ENCODE measurements at places on chromosomes 3 and 15.

- DNase-seq, result no peak
Measured at GRCh38 chr3:170829546-170830272, 40.3 kb downstream of the RPL22L1 start.

- DNase-seq, result no peak
Measured at GRCh38 chr15:65466901-65467300, 44.2 kb upstream of the IGDCC4 start.

DNA sequence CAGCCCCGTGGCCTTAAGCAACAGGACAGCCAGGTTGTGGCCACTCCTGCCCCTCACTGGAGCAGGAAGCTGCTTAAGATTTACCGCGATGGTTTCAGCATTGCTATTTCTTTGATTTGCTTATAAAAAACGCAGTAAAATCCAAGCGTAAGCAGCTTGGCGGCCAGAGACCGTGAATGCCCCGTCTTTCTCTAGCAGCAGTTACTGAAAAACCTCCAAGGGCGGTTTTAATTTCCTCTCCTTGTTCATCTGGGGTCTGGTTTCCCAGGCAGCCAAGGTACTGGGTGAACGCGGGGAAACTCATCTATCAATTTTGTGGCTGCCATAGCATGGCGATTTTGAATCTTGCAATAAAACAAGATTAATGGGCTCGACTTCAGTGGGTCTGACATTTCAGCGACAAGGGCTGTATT, 130.3 kb downstream of the MINAR1 start:
- DNase-seq, result no peak

GRCh38 chr3:13452490-13453335, 27.4 kb upstream of the HDAC11 start:
- no peak for DNase-seq

DNA sequence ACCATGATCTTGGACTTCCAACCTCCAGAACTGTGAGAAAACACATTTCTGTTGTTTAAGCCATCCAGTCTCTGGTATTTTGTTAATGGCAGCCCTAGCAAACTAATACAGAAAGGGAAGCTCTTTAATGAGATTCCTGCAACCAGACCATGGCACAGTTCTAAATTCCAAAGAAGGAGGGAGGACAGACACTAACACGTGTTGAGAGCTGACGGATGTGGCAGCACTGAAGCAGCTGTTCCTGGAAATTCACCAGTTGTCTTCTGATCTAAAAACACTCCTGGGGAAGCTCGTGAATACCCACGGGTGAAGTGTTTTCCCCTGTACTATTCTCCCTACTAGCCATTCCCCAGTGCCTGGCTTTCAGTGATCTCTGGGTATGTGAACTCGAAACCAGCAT, 56.7 kb downstream of the RPL22L1 start:
- no peak for DNase-seq

DNA sequence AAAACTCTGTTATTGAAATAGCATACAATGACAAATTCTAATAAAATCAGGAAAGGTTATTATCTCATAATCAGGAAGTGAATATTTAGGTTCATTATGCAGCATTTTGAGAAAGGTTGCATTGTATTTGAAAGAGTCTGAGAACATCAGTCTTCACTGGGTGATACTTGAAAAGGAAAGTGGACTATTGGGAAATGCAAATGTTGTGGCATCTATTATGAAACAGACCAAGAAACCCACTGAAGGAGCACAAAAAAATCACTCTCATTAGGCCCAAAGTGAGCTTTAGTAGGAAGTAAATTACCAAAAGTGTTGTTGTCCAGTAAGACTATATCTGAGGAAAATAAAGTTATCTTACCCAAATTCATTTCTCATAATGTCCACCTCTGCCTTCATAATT, 90.8 kb downstream of the ZPLD1 start:
- DNase-seq, result no peak

DNA sequence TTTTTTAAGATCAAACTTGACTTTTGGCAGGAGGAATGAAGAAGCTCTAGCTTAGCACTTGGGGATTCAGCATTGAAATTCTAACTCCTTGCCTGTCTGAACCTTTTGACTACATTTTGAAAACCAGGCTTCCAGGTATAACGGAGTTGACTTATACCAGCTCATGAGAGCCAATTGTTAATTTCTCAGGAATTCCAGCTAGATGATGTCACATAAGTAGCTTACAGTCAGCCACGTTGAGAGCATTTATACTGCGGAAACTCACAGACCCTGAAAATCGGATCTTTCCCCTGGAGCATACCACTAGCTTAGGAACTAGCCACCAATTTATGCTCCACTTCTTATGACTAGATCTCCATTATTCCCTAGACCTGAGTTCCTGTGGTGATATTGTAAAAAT, 321.4 kb upstream of the DPH6 start:
- no peak for DNase-seq

- DNase-seq, result no peak
Measured at GRCh38 chr3:13046569-13047274, 26.5 kb downstream of the IQSEC1 start.

GRCh38 chr3:57980416-57980815, 27.8 kb upstream of the FLNB start:
- no peak for DNase-seq

GRCh38 chr3:122091602-122092295, 36.6 kb downstream of the CD86 start:
- DNase-seq, result no peak

DNA sequence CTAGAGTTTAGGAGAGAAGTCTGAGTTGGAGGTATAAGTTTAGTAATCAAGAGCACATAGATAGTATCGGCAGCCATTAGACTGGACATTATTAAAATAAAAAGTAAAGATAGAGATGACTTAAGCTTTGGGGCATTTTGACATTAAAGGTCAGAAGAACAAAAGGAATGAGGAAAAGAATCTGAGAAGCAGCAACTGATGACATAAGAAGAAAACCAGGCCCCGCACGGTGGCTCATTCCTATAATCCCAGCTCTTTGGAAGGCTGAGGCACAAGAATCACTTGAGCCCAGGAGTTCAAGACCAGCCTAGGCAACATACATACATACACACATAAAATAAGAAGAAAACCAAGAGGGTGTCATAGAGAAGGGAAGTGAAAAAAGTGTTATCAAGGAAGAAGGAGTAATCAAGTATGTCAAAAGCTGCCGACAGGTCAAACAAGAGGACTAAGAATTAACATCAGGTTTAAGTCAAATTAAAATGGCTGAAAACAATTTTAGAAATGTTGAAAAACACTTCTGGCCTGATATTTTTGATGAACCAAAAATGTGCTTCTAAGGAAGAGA, 38.9 kb downstream of the ACAP2 start:
- DNase-seq, result no peak

DNA sequence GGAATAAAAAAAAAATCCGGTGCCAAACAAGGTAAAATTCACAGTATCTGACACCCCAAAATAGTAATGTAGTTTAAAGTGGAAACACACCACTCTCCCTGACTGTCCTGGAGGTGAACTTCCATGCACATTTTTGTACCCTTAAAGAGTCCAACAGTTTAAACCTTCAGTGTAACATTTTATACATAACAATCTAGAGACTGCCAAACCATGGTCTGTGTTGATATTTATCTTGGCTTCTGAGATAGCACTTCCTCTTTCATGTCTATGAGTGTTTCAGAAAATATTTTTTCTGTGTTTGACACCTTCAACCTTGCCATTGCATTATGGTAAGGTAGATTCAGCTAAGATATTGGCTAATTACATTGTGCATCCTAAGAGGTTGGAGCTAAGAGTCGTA, 13.9 kb downstream of the TMEM45A start:
- no peak for DNase-seq

GRCh38 chr15:69390575-69390974, 23.6 kb upstream of the KIF23 start:
- DNase-seq, result no peak

GRCh38 chr3:151856641-151857040, 16.8 kb upstream of the SUCNR1 start:
- no peak for DNase-seq

Measured in SK-N-MC (cell line).